ENCODE measurements at places on chromosomes 4 and X. TPM values are rescaled to one million over a fixed set of nuclear protein-coding genes. Genes with fewer than 3 reads are reported as not detected.
A peak's percentile ranks its signal among the peaks of the same experiment; 100 is the strongest.

DNA sequence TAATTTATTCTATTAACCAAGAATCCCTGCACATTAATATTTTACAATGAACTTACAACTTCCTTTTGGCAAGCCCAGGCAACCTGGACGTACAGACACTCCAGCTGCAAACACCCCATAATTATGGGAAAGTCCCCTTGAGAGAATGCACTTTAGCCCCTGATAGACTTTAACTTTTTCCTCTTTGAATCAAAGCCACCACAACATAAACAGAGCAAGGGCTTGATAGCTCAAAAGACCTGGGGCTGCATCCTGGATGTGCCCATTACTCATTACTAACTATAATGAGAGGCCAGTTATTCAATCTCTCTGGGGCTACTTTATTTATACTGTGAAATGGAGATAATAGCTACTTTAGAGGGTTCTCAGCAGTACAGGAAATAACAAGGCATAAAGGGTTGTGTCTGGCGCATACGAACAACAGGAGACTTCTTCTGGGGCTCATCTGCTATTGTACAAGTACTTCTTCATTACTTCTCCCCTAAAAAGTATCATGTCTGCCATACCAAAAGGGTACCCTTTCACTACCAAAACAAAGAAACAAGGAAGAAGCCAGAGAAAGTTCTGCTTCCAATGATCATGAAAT lies 54.9 kb downstream of the CASK start:
- H3K4me1 ChIP-seq: peaks cover 6% of the 10 kb centered on the region
- H3K27me3 ChIP-seq: no peaks in the 10 kb centered on the region
- no peaks in the 10 kb centered on the region for H3K36me3 ChIP-seq
- no peak for DNase-seq
- no peak overlapping the region for H3K27ac ChIP-seq
- H3K4me3 ChIP-seq: no peak overlapping the region

DNA sequence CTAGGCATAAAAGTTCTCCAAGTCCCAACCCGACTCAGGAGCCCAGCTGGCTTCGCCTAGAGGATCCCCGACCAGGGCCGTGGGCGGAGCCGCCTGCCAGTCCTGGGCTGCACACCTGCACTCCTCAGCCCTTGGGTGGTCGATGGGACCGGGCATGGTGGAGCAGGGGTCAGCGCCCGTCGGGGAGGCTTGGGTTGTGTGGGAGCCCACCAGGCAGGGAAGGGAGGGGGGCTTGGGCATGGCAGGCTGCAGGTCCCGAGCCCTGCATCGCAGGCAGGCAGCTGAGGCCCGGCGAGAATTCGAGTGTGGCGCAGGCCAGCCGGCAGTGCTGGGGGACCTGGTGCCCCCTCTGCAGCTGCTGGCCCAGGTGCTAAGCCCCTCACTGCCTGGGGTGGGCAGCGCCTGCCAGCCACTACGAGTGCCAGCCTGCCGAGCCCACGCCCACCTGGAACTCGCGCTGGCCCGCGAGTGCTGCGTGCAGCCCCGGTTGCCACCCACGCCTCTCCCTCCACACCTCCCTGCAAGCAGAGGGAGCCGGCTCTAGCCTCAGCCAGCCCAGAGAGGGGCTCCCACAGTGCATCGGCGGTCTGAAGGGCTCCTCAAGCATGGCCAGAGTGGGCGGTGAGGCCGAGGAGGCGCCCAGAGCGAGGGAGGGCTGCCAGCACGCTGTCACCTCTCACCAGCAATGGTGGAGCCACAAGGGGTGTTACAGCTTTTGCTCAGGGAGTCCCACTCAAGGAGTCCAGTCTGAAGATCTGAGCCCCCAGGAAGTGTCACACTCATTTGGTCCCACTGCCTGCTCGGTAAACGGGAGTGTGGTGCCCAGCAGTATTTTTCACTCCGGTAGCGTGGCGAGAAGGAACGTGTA lies 38.9 kb downstream of the SPRY1 start:
- peaks cover 8% of the 10 kb centered on the region for H3K4me1 ChIP-seq
- H3K27ac ChIP-seq: no peak overlapping the region
- H3K27me3 ChIP-seq: no peaks in the 10 kb centered on the region
- H3K36me3 ChIP-seq: no peaks in the 10 kb centered on the region
- DNase-seq: no peak

GRCh38 chrX:67555578-67556203 lies 11.9 kb downstream of the AR start:
- H3K36me3 ChIP-seq: no peaks in the 10 kb centered on the region
- peak; percentile 14 for DNase-seq
- no peak overlapping the region for H3K4me3 ChIP-seq
- no peaks in the 10 kb centered on the region for H3K4me1 ChIP-seq

Gene COL4A6
- 0.09 TPM for total RNA-seq

Gene UGT2B17
- total RNA-seq: 0.32 TPM

Gene FGFR3
- total RNA-seq: 40.4 TPM

Gene SPIN2A
- 0.18 TPM for total RNA-seq

- peak overlapping the region; percentile 2 for H3K4me3 ChIP-seq
- no peaks in the 10 kb centered on the region for H3K27me3 ChIP-seq
- peak; percentile 78 for DNase-seq
These were observed 578 bp upstream of the SEL1L3 start for GRCh38 chr4:25863347-25863784.

DNA sequence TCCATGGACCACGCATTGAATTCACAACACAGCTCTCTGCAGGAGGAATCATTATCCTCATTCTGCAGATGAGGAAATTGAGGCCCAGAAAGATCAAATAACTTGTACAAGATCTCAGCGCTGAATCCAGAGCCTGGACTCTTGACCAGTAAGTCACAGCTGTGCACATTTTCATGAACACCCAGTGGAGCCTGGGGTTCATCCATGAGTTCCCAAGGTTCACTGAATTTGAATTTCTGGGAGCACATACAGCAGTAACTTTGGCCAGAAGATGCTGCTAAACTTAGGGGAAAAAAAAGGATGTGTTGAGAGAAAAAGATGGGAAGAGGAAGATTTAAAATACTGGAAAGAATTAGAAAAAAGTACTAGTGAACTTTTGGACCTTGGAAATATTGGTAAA lies 218.7 kb upstream of the PPARGC1A start:
- no peaks in the 10 kb centered on the region for H3K4me1 ChIP-seq
- H3K27me3 ChIP-seq: no peaks in the 10 kb centered on the region
- no peak overlapping the region for H3K4me3 ChIP-seq
- no peak overlapping the region for H3K27ac ChIP-seq
- DNase-seq: no peak

- no peaks in the 10 kb centered on the region for H3K27me3 ChIP-seq
- DNase-seq: no peak
- no peaks in the 10 kb centered on the region for H3K36me3 ChIP-seq
- no peak overlapping the region for H3K27ac ChIP-seq
- peaks cover 15% of the 10 kb centered on the region for H3K4me1 ChIP-seq
These were observed 237.0 kb downstream of the MGST2 start for GRCh38 chr4:139902321-139903320.

DNA sequence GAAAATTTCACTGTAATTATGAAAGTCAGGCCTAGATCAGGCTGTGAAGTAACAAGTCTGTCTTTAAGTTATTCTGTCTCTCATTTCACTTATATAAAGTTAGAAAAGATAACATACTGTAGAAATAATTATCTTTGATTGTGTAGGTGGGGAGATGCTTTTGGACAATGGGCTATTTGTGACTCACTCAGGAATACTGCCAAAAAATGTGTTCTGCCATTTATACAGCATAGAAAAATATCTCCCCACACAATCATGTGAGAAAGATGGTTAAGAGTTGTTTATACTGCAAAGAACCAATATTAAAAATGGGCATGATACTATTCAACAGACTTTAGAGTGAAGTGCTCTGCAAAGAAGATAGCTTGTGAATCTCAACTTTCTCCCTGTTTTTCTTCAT lies 95.0 kb upstream of the GABRA2 start:
- no peaks in the 10 kb centered on the region for H3K36me3 ChIP-seq
- DNase-seq: no peak
- no peaks in the 10 kb centered on the region for H3K27me3 ChIP-seq
- H3K27ac ChIP-seq: no peak overlapping the region
- H3K4me1 ChIP-seq: no peaks in the 10 kb centered on the region

Gene TACR3
- not detected for total RNA-seq

DNA sequence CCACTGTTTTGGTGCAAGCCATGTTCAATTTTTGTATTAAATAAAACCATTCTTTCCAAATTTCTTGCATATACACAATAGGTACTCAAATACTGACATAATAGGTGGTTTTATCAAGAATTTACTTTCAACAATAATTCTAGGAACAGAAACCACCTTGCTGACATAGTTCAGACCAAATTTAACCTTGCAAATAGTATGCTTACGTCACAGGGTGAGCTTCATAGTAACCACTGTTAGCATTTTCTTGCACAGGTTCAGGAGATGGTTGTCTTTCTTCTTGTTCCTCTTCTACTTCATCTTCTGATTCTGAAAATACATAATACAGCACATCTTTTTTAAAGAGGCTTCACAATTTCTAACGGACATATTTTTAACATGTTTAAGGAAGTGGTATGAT lies 17.6 kb downstream of the G3BP2 start:
- H3K4me1 ChIP-seq: peaks cover 9% of the 10 kb centered on the region
- no peak for DNase-seq
- no peak overlapping the region for H3K4me3 ChIP-seq
- peaks cover 29% of the 10 kb centered on the region for H3K36me3 ChIP-seq

- DNase-seq: no peak
- H3K27me3 ChIP-seq: no peaks in the 10 kb centered on the region
These were observed 282.2 kb upstream of the SLIT2 start for GRCh38 chr4:19969492-19969891.

Gene RAB40A
- 0.06 TPM for total RNA-seq

Gene CT45A1
- total RNA-seq: not detected

DNA sequence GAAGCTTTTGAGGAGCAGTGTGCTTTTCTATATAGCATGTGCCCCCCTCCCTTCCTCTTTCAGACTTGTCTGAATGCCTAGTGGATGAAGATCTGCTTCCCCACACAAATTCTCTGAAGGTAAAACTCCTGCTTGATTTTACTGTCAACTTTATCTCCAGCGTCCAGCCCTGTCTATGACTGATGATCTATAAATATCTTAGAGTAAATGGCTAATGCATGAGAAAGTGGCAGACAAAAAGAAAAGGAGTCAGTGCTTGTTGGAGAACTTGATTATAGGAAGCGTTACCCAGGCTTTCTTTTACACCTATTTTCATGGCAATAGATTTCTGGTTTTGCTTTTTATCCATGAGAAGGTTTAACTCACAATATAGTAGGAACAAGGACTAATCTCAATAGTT lies 168.3 kb upstream of the HS3ST1 start:
- H3K27ac ChIP-seq: peak overlapping the region; percentile 10
- H3K4me3 ChIP-seq: no peak overlapping the region
- no peaks in the 10 kb centered on the region for H3K4me1 ChIP-seq
- no peaks in the 10 kb centered on the region for H3K36me3 ChIP-seq
- no peak for DNase-seq
- H3K27me3 ChIP-seq: no peaks in the 10 kb centered on the region

- no peaks in the 10 kb centered on the region for H3K4me1 ChIP-seq
- H3K4me3 ChIP-seq: no peak overlapping the region
- H3K27me3 ChIP-seq: no peaks in the 10 kb centered on the region
- H3K36me3 ChIP-seq: no peaks in the 10 kb centered on the region
These were observed 179.1 kb upstream of the ETNPPL start for GRCh38 chr4:108941904-108942430.

Gene DUSP21
- not detected for total RNA-seq

DNA sequence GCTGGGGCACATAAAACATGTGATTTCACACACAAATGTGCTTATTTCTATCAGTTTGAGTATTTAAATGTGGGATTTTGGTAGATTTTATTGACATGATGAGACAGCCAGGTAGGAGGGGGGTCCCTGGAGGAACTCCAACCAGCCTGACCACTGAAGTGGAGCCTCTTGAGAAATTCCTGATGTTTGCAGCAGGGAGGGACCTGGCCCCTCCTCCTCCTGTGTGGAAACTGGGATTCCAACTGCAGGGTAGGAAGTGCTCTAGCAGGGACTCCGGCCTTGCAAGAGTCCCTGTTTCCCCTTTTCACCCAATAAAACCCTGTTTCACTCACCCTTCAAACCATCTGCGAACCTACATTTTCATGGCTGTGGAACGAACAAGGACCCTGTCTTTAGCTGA lies 2224.0 kb upstream of the AGA start:
- H3K4me1 ChIP-seq: no peaks in the 10 kb centered on the region
- no peaks in the 10 kb centered on the region for H3K36me3 ChIP-seq
- H3K27me3 ChIP-seq: no peaks in the 10 kb centered on the region
- no peak overlapping the region for H3K4me3 ChIP-seq

Gene STK32B
- total RNA-seq: 1.5 TPM

Gene MAGEA2B
- total RNA-seq: not detected

GRCh38 chr4:41080976-41081375 lies 133.4 kb downstream of the APBB2 start:
- no peaks in the 10 kb centered on the region for H3K4me1 ChIP-seq
- no peak overlapping the region for H3K27ac ChIP-seq
- no peak overlapping the region for H3K4me3 ChIP-seq
- DNase-seq: no peak
- H3K27me3 ChIP-seq: no peaks in the 10 kb centered on the region

DNA sequence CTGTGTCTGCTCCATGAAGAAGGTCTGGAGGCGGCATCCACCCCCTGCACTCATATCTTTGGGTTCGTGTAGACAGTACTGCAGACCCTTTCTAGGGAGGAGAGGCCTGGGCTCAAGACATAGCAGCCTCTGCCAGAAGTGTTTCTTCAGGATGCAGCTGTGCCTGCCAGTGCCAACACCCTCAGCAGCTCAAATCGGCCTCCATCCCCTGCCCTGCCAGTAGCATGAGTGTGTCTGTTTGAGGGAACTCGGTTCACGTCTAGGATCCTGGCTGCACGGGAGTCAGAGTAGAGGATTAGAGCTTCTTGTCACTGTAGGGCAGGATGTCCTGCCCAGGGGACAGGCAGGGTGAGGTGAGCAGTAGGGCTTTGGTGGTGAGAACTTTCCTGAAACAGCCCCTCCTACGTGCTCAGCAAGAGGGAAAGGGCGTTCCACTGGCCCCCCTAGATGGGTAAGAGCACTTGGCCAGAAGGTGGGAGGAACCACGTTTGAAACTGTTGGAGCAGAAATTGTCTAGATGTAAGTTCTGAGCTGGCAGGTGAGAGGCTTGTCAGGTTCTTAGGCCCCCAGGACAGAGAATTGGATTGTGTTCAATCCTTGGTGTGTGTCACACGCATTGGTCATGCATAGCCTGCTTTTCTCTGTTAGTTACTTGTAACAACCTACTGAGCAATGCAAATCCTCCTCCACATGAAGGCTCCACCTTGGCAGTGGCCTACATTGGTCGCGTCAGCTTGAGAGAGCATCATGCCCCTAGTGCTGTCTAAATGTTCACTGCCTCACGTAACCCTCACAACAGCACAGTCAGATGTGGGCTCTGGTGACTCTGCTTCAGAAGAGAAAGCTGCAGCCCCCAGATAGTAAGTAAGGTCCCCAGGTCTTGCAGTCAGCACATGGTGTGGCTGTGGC lies 25.8 kb upstream of the FAM193A start:
- H3K27ac ChIP-seq: no peak overlapping the region
- no peaks in the 10 kb centered on the region for H3K27me3 ChIP-seq

Gene MEPE
- total RNA-seq: not detected

Gene RAB41
- total RNA-seq: not detected

Gene ENPEP
- 0.65 TPM for total RNA-seq

Measured in pancreas (tissue), 10 donors.